ENCODE measurements at places on chromosomes 6 and 20.

DNA sequence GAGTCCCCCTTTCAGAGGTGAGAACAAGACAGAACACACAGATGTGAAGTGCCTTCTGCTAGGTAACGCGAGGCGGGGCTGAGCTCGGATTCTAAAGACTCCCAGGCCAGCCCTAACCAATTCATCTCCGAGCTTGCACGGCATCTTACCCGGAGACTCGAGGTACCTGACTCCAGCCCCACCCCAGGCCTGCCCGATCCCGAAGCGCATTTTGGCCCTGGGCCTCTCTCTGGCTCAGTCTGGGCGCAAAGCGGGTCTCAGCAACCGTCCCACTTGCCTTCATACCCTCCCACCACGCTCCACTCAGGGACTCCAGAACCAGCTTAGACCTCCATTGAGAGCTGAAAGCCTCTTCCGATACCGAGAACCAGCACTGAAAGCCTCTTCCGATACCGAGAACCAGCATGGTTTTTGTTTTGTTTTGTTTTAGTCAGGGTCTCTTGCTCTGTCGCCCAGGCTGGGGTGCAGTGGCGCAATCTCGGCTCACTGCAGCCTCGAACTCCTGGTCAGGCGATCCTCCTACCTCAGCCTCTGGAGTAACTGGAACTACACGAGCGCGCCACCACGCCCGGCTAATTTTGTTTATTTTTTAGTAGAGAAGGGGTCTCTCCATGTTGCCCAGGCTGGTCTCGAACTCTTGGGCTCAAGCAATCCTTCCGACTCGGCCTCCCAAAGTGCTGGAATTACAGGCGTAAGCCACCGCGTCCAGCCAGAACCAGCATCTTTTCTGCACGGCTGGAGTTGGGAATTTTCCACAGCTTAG, 557 bp upstream of the DYNLRB1 start:
- peak; percentile 58 for DNase-seq

GRCh38 chr20:52150440-52151258, 40.9 kb downstream of the ZFP64 start:
- no peak for DNase-seq

DNA sequence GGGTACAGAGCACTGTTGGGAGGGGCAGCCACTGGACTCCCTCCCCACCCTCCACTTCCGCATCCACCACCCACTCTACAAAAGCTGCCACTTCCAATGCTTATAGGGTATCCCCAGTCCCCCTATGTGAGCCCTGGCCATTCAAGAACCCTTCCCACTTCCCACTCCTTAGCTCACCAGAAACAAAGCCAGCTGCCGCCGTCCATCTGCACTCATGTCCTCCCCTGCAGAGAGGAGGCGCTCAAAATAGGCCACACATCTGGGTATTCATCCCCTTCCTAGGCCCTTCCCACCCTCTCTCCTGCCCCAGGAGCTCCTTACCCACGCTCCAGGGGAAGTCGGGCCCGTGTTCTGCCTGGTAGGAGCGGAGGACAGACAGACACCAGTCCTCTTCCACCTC, 6.5 kb upstream of the LY6G5C start:
- DNase-seq, result no peak

- no peak for DNase-seq
These were observed 209.1 kb downstream of the ERMARD start for GRCh38 chr6:169960521-169960885.

DNA sequence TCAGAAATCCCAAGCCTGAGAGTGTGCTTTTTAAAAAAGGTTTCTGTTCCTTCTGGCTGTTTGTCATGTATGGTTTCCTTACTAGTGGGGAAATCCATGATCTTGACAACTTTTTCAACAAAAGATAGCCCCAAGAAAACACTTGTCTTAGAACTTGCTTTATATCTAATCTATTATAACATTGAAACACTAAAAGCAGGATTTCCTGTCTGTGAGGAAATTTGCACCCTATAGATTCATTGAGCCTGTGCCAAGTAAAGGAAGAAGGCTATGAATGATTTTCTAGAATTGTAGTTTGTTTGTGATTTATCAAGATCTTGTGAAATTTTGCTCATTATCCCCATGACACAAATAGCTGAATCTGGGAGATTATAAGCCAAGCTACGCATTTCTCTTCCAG, 238.6 kb upstream of the RIN2 start:
- DNase-seq, result no peak

GRCh38 chr6:112221981-112222852, 32.1 kb downstream of the LAMA4 start:
- DNase-seq, result no peak
